HL-60 (cell line): ENCODE measurements at places on chromosomes 12 and 14.

GRCh38 chr12:116582610-116583009 is 23.4 kb downstream of the MAP1LC3B2 start:
- no peak for DNase-seq

- no peak for DNase-seq
These were observed 82.1 kb downstream of the TRAFD1 start for GRCh38 chr12:112207397-112207924.

- DNase-seq: no peak
These were observed 14.7 kb downstream of the METTL3 start for GRCh38 chr14:21496453-21496852.

GRCh38 chr14:52850451-52850909 is 59.1 kb upstream of the GNPNAT1 start:
- no peak for DNase-seq

GRCh38 chr12:6917491-6918231 is 3.3 kb downstream of the ENO2 start:
- DNase-seq: no peak

DNA sequence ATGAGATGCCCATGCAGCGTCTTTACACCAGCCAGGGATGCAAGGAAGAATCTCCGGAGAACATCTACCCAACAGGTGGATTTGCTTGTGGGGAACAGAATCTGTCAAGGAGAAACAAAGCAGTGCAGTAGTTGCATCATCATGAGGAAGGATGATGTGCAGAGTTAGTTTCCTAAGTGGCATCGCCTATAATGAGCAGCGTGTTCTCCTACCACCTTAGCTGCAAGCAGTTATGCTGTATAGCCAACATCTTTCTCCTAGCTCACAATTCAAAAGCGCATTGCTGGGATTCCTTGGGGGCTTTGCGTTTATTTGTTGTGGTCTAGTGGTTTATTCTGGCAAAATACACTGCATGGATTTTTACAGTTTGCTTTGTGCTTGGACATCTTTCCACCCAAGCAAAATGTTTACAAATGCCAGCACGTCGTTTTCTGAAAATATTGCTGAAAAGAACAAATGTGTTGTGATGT is 233.0 kb downstream of the RGS6 start:
- DNase-seq: no peak

- no peak for DNase-seq
These were observed 31.4 kb downstream of the FLVCR2 start for GRCh38 chr14:75609606-75610475.

- DNase-seq: no peak
These were observed 40.6 kb upstream of the LRTM2 start for GRCh38 chr12:1779783-1780182.

- DNase-seq: no peak
These were observed 2.2 kb downstream of the TMEM132C start for GRCh38 chr12:128269181-128269591.

DNA sequence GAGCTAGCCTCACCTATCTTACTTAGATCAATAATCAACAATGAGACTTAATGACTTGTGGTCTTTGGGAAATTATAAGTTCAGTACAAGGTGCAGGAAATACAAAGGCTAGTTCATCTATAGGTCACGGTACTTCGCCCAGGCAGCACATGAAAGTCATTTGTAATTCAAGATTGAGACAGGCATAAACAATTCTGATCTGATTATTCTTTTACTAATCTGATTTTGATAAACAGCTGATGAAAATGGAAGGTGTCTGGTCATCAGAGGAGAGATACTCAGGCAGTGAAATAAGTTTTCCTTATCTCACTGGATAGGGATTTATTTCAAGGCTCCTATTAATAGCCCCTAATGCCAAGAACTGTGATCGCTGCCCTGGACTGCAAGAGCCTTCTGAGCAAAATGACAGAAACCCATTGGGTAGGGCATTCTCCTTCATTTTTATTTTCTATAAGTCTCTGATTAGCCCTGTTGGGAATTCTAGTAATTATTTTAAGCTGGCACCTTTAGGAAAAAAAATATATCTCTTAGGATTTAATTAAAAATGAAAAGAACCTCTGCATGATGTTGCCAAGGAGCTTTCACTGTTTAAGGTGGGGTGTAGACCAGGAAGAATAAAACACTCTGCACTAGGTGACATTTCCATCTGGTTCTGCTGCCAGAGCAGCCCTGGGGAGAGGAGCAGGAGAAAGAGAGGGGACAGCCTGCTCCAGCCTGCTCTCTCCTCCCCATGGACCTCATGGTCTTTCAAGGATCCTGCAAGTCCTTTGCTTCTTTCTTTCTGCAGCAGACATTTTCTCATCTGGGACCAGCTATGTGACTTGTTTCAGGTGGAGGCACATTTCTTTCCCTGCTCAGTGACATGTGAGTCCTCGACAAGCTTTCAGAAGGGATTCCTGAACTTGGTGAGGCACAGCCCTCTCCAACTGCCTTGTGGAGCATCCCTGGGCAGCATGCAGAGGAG is 44.8 kb downstream of the SSPN start:
- no peak for DNase-seq

- DNase-seq: no peak
These were observed 92.4 kb downstream of the SPTSSA start for GRCh38 chr14:34369648-34370030.

DNA sequence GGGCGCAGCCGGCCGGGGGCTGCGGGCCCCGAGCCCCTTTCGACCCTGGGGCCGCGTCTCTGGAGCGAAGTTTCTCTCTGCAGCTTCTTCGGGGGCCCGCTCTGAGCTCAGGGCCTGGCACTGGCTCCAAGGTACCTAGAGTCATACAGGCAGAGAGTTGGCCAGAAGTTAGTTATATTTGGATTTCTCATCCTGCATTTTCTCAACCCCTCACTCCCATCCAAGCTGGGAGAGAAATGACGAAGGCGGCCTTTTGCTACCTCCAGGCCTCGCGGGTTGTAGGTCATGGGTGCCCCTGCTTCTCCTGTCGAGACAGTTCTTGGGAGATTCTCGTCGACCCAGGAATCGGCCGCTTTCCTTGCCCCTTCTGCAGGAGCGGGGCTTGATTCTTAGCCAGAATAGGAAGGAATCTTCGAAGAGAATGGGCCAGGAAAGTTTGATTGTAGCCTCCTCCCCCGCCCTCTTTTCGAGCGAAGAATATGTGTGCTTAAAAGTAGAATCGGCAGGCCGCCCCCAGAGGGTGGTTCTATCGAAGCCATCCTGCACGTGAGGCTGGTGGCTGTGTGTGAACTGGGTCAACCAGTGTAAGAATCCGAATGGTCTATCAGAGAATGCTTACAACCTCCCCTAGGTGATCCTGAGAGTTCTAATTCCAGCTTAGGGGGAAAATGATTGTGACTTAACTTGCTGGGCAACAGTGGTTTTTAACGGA is 785 bp downstream of the MLEC start:
- no peak for DNase-seq

DNA sequence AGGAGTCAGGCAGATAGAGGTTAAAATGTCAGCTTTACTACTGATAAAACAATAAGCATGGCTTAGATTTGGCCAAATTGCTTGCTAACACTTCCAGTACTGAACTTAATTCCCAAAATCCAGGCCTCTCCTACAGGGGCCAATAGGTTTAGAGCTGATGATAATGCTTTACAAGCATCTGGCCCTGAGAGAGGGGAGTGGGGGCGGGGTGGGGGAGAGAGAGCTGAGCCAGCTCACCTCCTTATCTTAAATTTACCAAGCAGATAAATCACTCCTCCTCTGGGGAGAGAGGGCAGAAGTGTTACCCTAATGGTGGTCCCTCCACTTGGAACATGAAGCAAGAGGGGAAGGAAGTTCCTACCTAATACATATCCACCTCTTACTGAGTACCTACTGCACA is 182.2 kb upstream of the CRY1 start:
- DNase-seq: no peak

GRCh38 chr12:123853396-123854070 is 91.4 kb downstream of the DNAH10 start:
- no peak for DNase-seq

- no peak for DNase-seq
These were observed 1338.6 kb downstream of the FSCB start for GRCh38 chr14:43168371-43168925.

DNA sequence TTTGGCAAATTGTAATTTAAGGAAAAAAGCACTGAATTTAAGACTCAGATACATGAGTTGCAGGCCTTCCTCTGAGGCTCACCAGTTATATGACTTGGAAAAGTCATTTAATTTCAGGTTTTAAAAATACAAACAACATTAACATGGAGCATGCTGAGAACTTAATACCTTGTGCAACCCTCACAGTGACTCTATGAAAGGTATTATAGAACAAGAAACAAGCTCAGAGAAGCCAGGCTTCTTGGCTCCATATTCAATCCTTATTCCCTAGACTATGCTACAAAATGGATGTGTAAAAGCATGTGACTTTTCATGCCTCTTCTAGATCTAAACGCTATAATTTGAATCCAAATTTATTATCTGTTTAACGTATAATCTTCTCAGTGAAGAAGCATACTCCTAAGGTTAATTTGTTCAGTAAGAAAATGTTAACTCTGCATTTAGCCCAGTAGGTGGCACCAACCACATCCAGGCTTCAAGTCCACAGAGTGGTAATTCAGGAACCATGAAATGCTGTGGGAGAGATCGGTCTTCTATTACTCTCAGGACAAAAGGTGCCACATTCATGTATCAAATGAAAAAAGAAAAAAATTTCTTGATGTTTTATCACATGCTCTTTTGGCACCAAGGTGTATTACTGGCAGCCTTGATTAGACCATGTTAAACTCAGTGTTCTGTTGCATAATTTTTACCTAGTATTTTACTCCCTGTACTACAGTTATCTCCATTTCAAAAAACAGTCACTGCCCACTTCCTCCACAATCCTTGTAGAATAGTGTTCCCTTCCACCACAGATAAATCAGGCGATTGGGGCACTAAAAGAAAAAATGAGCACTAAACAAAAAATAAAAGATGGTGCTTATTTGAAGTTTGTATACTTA is 9.3 kb downstream of the CCDC196 start:
- DNase-seq: no peak

DNA sequence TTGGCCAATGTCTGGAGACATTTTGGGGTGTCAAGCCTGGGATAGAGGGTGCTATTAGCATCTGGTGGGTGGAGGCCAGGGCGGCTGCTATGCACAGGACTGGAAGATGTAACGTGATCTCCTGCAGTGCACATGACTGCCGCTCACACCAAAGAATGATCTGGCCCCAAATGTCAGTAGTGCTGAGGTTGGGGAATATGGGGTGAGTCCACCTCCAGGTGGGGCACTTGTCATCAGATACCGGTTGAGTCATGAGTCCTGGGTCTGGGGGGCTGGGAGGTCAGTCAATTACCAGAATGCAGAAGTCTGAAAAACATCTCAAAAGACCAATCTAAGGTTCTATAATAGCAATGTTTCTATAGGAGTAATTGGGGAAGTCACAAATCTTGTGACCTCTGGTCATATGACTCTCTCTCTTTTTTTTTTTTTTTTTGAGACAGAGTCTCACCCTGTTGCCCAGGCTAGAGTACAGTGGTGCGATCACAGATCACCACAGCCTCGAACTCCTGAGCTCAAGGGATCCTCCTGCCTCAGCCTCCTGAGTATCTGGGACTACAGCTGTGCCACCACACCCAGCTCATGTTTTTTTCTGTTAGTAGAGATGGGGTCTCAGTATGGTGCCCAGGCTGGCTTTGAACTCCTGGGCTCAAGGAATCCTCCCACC is 6.0 kb upstream of the SDSL start:
- no peak for DNase-seq

DNA sequence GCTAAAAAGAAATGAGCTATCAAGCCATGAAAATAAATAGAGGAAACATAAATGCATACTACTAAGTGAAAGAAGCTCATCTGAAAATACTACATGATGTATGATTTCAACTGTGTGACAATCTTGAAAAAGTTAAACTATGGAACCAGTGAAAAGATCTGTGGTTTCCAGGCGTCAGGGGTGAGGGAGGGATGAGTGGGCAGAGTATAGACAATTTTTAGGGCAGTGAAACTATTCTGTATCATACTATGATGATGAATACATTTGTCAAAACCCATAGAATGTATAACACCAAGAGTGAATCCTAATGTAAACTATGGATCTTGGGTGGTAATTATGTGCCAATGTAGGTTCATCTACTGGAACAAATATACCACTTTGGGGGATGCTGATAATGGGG is 21.3 kb downstream of the SPX start:
- no peak for DNase-seq

DNA sequence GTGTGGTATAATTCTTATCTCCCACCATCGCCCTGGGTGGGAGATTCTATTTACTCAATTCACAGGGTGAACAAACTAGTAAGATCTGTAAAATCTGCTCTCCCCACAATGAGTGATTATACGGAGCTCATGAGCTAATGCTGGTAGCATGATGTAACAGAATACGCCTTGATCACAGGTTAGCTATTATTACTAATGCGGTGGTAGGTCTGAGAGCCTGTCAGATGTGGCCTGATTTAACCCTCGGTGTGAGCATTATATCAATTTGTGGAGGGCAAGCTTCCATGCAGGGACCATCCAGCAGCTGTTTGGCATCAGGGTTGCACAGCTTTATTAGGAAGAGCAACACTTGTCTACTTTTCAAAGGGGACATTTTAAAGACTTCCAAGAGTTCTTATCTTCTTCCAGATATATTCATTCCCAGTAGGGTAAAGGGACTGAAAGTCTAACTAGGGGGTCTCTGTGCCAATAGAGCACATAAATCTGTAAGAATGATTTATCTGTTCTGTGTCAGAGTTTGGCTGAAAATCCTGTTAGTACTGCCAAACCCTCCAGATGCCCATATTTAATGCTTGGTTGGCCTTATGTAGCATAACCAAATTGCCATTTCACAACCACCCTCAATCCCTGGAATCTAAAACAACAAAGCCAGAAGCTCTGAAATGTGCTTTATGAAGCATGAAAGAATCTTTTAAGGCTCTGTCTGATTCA is 18.7 kb downstream of the TSHR start:
- DNase-seq: no peak

- DNase-seq: no peak
These were observed 13.6 kb downstream of the NOC4L start for GRCh38 chr12:132157733-132158409.

DNA sequence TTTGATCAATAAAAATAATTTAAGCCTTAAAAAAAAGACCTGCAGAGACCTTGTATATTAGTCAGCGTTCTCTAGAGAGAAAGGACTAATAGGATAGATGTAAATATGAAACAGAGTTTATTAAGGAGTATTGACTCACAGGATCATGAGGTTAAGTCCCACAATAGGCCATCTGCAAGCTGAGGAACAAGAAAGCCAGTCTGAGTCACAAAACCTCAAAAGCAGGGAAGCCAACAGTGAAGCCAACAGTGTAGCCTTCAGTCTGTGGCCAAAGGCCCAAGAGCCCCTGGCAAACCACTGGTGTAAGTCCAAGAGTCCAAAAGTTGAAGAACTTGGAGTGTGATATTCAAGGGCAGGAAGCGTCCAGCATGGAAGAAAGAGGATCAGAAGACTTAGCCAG is 66.3 kb downstream of the TBX5 start:
- DNase-seq: no peak

GRCh38 chr12:116217045-116217735 is 60.3 kb downstream of the MED13L start:
- DNase-seq: no peak
